ENCODE measurements at places on chromosomes 5 and 9.

DNA sequence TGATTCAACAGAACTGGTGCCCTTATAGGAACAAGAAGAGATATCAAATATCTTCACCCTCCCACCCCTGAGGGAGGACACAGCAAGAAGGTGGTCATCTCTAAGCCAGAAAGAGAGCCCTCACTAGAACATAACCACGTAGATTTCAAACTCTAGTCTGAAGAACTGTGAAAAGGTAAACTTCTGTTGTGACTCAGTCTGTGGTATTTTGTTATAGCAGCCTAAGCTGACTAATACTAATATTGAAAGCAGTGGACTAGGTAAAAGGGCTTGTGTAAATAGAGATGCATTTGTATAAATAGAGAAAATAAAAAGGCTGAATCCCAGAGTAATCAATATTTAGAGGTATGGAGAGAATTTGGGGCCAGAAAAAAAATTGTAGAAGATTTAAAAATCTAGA is 157.6 kb upstream of the CCNH start:
- no peak for DNase-seq

GRCh38 chr5:16842896-16843295 is 93.2 kb downstream of the MYO10 start:
- no peak for DNase-seq

DNA sequence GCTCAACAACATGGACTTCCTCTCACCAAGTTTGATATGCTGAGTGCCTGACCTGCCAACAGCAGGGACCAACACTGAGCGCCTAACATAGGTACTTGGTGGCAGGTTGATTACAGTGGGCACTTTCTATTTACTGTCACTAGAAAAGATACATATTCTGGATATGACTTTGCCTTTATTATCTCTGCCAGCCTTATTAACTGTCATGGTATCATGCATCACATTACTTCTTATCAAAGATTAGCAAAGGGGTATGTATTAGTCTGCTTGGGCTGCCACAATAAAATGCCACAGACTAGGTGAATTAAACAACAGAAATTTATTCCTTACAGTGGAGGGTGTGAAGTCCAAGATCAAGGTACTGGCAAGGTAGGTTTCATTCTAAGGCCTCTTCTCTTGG is 14.3 kb upstream of the C1QTNF2 start:
- no peak for DNase-seq

DNA sequence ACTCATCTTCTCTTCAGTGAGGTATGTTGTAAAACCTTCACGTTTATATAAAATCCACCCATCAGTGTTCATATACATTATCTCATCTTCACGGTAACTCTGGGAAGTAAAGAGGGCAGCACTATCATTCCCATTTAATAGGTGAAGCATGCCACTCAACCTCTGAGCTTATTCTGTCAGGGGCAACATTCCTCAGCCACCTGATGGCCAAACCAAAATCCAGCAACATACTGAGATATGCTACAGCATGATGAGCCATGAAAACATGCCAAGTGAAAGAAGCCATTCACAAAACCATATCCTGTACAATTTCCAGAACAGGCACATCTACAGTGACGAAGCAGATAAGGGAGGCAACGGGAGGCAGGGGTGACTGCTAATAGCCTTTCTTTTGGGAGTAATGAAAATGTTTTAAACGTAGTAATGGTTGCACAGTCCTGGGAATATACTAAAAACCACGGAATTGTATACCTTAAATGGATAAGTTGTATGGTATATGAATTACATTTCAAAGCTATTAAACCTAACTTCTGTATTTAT is 167.4 kb downstream of the TSSK1B start:
- no peak for DNase-seq

DNA sequence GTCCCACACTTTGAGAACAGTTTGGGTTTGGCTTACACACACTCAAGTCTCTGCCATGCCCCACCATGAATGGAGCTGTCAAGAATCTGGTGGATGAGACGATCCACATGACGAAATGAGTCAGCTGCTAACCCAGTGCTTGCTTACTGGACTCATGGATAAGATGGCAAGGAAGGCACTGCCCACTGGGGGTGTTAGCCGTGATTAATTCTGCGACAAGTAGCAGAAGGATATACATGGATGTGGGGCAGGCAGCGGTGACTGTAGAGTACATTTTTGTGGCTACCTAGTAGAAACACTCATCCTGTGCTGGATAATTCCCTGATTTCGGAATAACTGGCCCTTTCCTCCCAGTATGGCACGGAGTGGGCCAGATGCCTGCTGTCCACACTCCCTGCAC is 77.5 kb downstream of the SPATA31C2 start:
- DNase-seq = no peak

GRCh38 chr9:95574176-95574575 is 57.4 kb upstream of the PTCH1 start:
- DNase-seq = no peak

DNA sequence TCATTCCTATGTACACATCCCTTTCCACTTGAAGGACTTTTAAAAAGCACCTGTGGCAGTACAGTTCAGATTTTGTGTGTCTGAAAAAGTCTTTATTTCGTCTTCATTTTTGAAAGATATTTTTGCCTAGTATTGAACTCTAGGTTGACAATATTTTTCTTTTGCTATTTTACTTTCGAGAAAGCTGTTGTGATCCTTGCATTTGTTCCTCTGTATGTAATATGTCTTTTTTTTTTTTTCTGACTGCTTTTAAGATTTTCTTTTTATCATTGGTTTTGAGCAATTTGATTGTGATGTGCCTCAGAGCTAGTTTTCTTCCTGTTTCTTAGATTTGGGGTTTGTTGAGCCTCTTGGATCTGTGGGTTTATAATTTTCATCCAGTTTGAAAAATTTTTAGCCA is 13.3 kb downstream of the LCP2 start:
- DNase-seq = no peak

GRCh38 chr9:7979611-7980010 is 180.0 kb upstream of the DMAC1 start:
- DNase-seq = no peak

DNA sequence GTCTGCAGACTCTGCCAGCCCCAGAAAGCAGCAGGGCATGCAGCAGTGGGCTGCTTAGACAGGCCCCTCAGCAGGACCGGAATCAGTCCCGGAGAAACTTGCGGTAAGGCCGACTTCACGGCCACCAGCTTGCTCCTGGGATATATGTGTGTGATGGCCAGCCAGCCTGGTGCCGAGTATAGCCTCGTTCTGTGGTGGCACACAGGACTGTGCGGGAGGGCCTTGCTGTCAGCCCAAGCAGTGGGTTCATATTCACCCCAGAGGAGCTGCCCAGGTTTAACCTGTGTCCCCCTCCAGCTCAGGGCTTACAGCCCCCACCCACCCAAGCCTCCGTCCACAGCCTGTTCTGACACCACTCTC is 112.9 kb downstream of the DAB2IP start:
- no peak for DNase-seq

DNA sequence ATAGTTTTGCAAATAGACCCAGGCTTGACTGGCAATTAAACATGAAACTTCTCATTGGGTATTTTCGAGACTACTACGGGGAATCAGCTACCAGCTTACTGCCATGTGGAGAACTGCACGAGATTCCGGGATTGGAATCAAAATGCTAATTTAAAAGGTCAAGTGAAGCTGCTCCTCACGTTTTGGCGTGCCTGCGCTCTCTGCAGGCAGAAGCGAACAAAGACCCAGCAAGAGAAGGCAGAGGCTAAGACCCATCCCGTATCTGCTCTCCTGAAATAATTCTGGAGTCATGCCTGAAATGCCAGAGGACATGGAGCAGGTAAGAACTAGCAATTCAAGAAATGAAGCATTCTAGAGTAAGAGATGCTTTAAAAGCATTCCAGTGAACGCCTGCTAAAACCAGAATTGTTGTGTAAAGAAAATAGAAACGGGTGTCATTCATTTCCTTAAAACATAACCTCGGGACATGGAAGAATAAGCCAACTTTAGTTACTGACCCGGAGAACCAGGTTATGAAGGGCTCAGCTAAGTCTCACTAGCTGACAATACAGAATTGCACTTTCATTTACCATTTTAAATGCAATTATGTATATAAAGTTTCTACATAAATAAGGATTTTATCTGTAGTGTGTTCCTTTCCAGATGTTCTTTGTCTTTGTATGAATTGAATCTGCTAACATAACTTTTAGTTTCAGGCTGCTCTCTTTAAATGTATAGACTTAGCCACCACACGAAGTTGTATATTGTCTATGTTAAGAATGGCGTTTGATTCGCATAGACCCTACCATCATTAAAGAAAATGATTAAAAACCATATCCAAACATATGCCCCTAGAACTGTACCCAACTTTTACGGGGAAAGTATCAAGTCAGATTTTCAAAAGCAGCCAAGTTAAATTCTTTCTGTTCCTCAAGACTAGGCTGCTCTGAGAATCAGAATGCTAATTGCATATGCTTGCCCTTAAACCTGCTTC is 2.0 kb upstream of the MAT2B start:
- no peak for DNase-seq

DNA sequence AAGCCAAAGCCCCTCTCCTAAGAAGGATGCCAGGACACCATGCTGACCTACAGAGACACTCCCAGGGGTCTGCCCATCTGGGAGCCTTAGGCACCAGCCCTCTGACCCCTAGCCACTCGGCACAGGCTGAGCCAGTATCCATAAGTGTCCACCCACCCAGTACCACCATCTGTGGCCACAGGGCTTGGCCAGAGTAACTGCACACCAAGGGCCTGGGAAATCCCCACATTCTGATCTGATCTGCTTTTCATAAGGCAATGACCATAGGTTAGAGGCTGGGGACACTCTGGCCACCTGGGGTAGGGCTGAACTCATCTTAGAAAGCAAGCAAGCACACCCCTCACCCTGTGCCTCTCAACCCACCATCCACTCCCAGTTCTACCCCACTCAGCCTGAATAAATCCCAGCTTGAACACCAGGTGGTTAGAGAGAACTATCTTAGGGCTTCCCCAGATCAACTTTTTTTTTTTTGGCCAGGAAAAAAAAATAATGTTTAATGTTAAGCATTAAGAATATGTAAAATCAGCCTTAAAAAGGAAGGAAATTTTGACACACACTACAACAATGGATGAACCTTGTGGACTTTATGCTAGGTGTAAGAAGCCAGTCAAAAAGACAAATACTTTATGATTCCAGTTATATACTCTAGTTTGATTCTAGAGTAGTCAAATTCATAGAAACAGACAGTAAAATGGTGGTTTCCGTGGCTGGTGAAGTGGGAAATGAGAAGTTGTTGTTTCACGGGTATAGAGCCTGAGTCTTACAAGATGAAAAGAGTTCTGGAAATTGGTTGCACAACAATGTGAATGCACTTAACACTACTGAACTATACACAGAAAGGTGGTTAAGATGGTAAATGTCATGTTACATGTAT is 6.2 kb downstream of the GNPDA1 start:
- DNase-seq = no peak

- DNase-seq = no peak
Measured at GRCh38 chr5:92568522-92568921, 1012.5 kb downstream of the NR2F1-AS1 start.

GRCh38 chr5:15256485-15256884 is 243.5 kb upstream of the FBXL7 start:
- DNase-seq = no peak

DNA sequence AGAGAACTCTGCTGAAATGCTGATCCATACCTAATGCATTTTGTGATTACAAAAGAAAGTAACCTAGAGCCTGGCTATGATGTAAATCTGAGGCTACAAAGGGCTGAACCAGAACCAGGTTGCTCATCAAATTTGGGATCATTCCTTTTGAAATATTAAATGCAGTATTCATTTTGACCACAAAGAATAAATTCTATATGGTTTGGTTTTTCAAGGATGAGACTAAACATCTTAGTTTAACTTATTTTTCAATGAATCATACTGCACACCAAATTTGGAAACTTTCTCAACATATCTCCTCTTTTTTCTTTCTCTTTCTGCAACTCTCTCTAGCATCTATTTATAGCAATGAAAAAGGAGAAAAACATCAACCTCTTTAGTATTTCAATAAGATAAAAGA is 46.5 kb downstream of the CEMIP2 start:
- DNase-seq = no peak

GRCh38 chr9:1460143-1460769 is 410.1 kb downstream of the DMRT2 start:
- no peak for DNase-seq

DNA sequence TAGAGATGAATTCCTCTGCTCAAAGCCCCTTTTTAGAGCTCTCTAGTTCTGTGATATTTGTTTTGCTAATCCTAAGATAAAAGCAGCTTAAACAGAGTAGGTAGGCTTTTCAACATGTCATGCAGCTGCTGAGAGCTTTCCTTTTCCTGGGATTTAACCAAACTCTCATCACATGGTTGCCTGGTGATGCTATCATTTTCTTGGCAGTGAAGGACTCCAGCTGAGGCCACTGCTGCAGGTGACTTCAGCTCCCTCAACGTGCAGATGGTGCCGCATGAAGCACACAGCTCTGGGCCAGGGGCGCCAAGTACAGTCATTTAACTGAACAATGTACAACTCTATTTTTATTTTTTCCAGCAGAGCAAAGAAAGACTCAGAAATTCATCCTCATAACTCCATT is 42.2 kb downstream of the SECISBP2 start:
- no peak for DNase-seq

- no peak for DNase-seq
Measured at GRCh38 chr5:172906888-172907287, 52.3 kb upstream of the RPL26L1 start.

GRCh38 chr5:131405674-131406073 is 141.8 kb downstream of the CDC42SE2 start:
- DNase-seq = no peak

DNA sequence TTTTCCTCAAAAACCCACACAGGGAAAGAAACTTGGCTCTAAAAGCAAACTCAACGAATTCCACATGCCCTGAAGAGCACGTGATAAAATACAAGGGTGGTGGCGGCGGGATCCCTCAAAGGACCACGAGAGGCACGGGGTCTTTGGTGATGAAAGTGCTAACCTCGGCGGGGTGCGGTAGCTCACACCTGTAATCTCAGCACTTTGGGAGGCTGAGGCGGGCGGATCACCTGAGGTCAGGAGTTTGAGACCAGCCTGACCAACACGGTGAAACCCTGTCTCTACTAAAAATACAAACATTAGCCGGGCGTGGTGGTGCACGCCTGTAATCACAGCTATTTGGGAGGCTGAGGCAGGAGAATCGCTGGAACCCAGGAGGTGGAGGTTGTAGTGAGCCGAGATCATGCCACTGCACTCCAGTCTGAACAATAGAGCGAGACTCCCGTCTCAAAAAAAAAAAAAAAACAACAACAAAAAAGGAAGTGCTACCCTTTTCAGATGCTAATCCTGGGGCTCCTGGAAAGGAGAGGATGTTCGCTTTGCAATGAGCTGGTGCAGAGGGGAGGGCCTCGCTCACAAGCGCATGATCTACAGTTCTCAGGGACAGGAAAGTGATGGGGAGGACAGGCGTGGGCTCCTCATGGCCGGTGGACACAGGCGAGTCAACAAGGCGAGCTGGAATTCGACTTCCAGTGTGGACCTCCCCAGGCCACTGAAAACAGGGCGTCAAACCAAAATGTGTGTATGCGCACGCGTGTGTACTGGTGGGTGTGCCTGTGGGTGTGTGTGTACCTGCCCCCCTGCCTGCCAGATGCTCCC is 54.1 kb downstream of the USP20 start:
- no peak for DNase-seq

- DNase-seq = no peak
Measured at GRCh38 chr9:37902796-37903646, 906 bp downstream of the SLC25A51 start.

- DNase-seq = no peak
Measured at GRCh38 chr5:51039424-51040329, 343.6 kb upstream of the ISL1 start.

Data from stimulated activated CD4-positive, alpha-beta T cell treated with anti-CD3 and anti-CD28 coated beads, TNF-alpha, amount 100 ng/mL, for 4 hours (primary cell).